ENCODE measurements at places on chromosomes 2 and 18.

- no peak for DNase-seq
Observed at GRCh38 chr18:76465630-76466409, 29.2 kb downstream of the ZNF516 start.

GRCh38 chr2:28366496-28367282 lies 26.0 kb upstream of the FOSL2 start:
- peak; percentile 89 for DNase-seq

DNA sequence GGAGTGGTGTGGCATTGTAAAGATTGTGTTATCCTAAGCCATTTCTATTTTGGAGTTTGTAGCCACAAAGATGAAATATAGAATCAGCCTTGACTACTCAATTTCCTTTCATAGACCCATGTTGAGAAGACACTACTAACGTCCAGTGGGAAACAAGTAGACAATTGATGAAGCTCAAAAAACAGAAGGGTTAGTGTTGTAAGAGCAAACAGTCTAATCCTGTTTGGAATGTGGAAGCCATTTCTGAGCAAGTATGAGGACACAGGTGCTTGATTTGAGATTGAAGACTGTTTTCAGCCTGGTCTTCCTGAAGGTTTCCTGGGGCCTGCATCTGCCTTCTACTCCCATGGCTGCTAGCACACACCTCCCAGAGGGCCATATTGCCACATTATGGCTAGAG lies 29.1 kb downstream of the B3GNT2 start:
- DNase-seq: no peak

DNA sequence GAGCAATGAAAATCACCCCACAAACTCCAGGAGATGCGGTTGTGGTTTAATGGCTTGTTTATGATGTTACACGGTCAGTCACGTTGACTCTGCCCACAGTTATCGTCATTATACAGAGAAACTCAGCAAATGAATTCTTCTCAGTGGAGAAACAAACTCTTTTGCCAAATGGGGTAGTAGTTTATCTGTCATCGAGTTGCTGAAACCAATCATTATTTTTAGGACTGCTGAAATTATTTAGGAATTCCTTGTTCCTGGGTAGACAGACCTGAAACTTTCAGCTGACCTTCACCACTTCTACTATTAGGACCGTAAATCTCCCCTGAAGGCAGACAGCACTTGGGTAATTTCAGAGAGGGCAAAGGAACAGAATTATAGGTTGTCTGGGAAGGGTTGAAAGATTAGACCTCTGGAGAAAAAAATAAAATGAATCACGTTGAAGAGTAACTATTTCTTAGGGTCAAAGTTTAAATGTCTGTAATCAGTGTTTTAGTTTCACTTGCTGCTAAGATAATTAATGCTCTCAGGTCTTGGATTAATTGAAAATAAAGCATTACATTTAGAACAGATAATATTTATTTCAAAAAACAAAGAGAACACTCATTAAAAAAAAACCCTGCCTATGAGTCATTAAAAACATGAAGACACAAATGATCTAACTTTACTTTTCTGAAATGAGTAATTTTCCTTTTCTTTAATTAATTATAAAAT lies 52.1 kb upstream of the LYPD6 start:
- no peak for DNase-seq

- DNase-seq: no peak
Observed at GRCh38 chr2:41719756-41720155, 328.1 kb upstream of the PKDCC start.

DNA sequence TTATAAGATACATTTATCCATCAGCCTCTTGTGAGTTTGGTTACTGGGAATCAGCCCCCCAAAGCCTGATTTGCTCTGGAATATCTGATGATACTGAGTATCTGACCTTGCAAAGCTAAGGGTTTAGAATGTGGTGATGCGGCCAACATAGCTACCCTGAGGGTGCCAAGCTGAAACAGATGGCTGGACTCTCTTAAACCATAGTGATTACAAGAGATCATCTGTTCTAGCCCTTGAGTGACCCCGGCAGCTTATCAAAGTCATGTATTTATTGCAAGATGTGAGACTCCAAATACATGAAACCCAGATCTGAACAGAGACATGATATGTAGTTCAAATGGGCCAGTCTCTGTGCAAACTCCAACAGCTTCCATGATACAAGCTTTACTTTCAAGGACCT lies 78.2 kb upstream of the CABLES1 start:
- DNase-seq: no peak
